ENCODE measurements at places on chromosomes 7 and 10.

GRCh38 chr10:121526801-121527221 lies 71.4 kb downstream of the FGFR2 start:
- no peak for DNase-seq

- DNase-seq = no peak
Measured at GRCh38 chr10:32155075-32155516, 98.9 kb upstream of the KIF5B start.

GRCh38 chr10:6501931-6502330 lies 78.1 kb downstream of the PRKCQ start:
- no peak for DNase-seq

DNA sequence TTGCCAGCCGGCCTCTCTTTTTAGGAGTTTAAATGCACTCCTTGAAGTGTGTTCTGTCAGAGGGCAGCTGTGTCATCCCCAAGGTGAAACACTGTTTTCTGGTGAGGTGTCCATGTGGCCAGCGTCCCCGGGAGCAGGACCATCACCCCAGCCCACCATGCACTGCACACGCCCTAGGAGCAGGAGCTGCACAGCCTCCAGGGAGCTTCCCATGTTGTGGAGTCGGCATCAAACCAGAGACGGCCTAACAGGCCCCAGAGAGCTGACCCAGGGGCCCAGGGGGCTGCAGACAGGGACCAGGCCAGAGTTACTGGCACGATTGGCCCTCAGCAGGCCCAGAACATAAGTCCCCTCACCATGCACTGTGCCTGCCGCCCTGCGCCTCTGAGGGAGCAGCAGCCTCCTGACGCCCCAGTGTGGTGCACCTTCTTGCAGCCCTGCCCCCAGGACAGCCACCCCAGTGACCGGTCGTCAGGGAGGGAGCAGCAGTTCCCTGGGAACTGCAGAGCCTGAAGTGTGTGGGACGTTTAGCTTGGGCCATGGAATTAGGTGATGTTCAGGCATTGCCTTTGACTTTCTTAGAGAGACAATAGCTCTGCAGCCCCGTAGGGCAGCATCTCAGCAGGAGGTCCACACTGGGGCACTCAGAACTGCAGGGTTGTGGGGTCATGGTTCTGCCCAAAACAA lies 97.9 kb downstream of the NKX6-2 start:
- DNase-seq = no peak
